ENCODE measurements at places on chromosomes 1 and 21.

DNA sequence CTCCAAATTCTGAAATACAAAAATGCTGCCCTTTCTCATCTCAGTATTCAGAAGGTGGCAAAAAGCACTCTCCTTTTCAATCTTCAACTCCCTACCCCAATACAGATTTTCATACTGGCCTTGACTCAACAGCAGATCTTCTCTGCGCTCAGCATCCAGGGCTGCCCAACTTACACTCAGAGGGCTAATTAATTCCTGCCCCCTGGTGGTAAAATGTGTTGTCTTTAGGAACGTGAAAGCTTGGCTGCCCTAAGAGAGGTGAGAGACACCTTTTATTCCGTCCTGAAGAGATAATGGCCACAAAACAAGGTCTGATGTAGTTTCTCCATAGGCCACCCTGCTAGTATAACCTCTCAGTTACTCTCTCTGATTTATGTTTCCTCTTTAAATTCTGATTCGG, 25.0 kb downstream of the KRTAP24-1 start:
- DNase-seq = peak; percentile 21

GRCh38 chr1:247529771-247530355, 6.4 kb downstream of the OR2C3 start:
- no peak for DNase-seq

GRCh38 chr1:87806379-87807094, 477.9 kb downstream of the LMO4 start:
- DNase-seq = no peak

DNA sequence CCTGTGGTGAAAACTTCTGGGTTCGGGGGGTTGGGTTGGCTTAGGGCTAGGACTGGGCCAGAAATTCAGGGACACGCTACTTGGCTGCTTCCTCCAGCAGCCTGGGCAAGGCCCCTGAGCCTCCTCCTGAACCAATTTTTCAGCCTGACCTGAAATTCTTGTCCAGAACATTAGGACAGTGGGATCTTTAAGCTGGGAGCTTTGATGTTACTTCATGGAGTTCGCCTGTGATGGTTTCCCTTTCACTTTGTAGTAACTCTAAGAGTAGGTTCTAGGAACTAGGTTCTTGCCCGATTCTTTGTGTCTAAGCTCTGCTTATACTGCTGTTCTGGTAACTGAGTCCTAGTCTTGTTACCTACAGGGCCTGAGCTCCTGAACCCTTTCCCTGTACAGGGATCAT, 75.3 kb downstream of the S1PR1 start:
- no peak for DNase-seq

DNA sequence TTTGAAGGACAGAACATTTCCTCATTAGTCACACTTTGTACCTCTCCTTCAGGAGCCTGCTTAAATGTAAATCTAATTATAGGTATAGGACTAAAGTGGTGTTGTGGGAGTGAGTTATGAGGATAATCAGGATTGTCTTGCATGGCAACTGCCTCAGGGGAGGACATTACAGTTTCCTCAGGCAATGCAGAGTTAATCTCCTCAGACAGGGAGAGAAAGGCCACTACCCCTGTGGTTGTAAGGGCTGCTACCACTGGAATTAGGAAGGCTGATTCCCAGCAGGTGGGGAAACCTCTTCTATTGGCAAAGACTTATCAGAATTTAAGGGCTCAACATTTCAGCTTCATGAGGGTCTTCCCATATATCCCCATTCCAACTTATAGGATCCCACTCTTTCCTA, 286.8 kb upstream of the PBX1 start:
- no peak for DNase-seq
